ENCODE measurements at places on chromosomes 11 and 22.

DNA sequence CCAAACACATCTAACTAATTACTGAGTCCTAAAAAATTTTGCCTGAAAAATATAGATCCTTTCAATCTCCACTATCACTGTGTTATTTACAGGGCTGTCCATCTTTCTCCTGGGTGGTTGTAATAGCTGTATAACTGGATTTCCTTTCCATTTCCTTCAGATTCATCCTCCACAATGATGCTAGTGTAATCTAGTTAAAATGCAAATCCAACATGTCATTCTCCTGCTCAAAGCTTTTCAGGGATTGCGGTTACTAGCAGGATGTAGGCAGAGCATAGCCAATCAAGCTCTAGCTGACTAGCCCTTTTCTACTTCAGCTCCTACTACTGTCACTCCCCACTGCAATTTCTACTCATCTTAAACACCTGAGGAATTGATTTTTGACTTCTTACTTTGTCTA is 283.0 kb downstream of the RAB38 start:
- DNase-seq: no peak

GRCh38 chr11:130181295-130182272 is 22.0 kb downstream of the ST14 start:
- DNase-seq: no peak

DNA sequence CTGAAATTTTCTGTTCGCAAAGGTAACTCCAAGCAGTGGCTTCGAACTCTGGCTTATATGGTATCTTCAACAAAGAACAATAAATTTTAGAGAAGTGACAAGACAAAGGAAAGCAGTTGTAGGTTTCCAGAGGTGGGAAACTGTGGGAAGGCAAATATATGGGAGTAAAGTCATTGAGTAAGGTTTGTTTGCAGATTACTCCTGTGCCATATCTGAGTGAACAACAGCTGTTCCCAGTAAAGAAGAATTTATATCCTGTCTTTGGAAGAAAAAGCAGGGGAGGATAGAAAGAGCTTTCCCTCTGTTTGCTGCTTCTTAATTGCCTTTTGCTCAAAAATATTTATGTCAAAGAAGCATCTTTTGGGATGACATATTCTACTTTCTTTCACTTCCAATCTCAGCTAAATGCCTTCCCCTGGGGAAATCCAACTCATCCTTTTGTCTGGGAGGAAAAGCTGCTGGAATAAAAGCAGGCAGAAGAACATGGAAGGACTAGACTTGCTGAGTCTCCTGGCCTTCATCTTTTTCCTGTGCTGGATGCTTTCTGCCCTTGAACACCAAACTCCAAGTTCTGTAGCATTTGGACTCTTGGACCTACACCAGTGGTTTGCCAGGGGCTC is 10.4 kb upstream of the RCN1 start:
- DNase-seq: no peak

- no peak for DNase-seq
These were observed 381.3 kb upstream of the ANO5 start for GRCh38 chr11:21811572-21811971.

GRCh38 chr11:95984072-95984471 is 60.2 kb upstream of the MTMR2 start:
- DNase-seq: no peak

- DNase-seq: no peak
These were observed 158.7 kb upstream of the SYT13 start for GRCh38 chr11:45444796-45445195.

DNA sequence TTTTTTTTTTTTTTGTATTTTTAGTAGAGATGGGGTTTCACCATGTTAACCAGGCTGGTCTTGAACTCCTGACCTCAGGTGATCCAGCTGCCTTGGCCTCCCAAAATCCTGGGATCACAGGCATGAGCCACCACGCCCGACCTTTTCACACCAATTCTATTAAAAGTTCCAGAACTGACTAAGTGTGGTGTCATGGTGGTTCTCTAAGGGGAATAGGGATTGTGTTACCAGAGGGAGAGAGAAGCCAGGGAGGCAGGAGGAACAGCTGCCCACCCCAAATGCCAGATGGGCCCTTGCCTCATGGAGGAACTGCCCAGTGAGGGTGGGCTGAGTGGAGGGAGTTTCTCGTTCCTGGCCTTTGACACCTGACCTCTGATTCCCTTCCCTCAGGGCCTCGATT is 5.9 kb downstream of the RPS6KA4 start:
- no peak for DNase-seq

- DNase-seq: no peak
These were observed 552 bp downstream of the DSCAML1 start for GRCh38 chr11:117796456-117796871.

DNA sequence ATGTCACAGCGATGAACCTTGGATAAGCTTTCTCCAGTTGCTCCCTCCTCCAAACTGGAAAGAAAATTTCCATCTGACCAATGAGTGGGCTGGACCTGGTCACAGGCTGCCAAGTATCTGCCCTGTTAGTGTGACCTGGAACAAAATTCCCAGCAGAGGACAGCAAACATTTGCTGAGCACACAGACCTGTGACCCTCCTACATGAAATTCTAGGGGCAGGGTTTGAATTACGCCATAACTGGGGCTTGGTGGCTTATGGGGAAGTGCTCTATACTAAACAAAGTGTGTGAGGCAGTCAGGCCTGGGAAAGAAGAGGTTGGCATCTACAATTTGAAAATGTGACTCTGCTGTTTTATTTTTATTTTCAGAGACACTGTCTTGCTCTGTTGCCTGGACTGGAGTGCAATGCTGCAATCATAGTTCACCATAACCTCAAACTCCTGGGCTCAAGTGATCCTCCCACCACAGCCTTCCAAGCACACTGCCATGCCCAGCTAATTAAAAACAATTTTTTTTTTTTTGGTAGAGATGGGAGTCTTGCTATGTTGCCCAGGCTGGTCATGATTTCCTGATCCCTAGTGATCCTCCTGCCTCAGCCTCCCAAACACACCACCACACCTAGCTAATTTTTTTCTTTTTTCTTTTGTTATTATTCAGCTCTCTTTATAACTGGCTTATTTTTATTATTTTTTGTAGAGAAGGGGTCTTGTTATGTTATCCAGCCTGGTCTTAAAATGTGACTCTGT is 13.6 kb upstream of the XBP1 start:
- DNase-seq: no peak

DNA sequence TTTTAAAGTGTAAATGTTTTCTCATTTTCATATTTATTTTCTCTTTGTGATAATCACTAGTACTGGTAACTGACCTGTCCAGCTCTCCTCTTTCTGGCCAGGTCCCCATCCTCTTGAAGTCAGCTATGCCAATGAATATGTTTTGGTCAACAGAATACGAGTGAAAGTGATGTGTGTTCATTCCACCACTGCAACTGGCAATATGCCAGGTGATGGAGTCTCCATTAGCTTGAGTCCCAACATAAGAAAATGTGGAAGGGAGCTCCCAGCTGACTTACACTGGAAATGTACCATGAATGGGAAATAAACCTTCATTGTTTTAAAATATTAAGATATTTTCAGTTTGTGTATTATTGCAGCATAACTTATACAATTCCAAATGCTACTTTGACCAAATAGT is 75.8 kb downstream of the CCDC34 start:
- no peak for DNase-seq

- DNase-seq: no peak
These were observed 526.0 kb downstream of the ETS1 start for GRCh38 chr11:128061281-128061871.

- no peak for DNase-seq
These were observed 281.7 kb downstream of the LRRC4C start for GRCh38 chr11:41177791-41178190.

GRCh38 chr22:39814899-39815298 is 78.7 kb downstream of the ENTHD1 start:
- no peak for DNase-seq

- no peak for DNase-seq
These were observed 148.2 kb downstream of the PARVA start for GRCh38 chr11:12525466-12526055.

GRCh38 chr11:86483940-86484794 is 109.5 kb downstream of the CCDC81 start:
- no peak for DNase-seq

DNA sequence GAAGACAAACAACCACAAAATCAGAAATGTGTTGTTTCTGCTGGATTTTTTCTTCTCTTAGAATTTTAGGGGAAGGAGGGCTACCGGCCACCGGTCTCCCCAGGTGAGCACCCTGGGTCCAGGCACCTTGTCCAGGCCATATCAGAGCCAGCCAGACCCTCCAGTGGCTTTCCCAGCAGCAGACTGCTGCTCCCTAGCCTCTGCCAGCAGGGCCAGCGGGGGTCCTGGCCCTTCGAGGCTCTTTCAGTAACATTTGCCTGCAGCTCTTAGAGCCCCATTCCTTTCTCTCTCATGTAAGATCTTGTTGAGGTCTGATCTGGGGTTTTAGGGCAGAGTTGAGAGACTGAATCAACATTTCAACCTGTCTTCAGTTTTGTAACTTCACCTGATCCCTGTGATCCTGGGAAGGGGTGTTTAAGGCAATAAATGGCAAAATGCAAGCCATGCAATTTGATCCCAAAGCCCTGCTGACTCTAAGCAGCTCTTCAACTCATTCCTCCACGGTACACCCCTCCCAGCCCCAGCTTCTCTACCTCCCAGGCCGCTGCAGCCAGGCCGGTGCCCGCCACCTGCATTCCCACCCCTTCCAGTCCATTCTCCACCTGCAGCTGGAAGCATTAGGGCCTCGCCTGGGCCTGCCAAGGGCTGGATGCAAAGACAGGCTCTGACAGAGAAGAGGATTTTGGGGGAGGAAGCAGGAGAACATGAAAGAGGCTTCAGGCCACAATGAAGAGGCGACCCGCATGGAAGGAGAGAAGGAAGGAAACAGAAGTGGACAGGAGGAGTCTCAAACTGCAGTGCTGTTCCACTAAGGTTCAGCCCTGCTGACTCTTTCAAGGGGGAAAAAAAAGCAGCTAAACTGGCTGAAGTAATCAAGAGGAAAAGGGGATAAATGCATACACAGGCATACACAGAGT is 113.0 kb upstream of the FGF3 start:
- DNase-seq: no peak

DNA sequence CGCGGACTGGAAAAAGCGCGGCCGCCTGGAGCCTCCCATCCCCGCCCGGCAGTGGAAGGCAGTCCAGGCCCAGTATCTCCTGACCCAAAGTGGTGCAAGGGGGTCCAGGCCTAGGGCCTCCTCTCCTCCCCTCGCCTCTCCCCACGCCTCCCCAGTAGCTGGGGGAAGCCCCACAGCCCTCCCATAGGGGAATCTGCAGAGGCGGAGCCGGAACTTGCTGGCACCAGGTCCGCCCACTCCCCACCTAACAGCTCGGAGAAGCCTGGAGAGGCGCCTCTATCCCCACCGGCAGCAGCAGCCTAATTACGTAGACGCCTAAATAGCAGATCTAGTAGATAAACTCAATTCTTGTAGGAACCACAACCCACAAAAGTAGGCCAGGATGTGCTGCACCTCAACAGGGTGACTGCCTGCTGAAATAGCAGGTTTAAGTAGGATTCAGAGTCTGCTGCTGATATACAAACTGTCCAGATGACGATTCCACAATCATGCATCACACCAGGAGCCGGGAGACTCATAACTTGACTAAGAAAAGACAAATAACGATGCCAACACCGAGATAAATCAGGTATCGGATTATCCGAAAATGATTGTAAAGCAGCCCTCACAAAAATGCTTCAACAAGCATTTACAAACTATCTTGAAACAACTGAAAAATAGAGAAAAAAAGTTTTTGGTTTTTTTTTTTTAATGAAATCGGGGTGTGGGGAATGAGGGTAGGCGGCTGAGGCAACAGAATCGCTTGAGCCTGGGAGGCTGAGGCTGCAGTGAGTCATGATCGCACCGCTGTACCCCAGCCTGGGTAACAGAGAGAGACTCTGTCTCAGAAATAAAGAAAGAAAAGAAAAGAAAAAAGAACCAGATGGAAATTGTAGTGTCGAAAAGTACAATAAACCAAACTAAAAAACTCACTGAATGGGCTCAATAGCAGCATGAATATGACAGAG is 11.4 kb upstream of the BRD1 start:
- no peak for DNase-seq

Data from cortex of kidney (tissue), 1 donor.